ENCODE measurements at places on chromosomes 12 and 14.

- peak; percentile 86 for DNase-seq
These were observed 9.5 kb upstream of the IRF2BPL start for GRCh38 chr14:77037938-77038568.

DNA sequence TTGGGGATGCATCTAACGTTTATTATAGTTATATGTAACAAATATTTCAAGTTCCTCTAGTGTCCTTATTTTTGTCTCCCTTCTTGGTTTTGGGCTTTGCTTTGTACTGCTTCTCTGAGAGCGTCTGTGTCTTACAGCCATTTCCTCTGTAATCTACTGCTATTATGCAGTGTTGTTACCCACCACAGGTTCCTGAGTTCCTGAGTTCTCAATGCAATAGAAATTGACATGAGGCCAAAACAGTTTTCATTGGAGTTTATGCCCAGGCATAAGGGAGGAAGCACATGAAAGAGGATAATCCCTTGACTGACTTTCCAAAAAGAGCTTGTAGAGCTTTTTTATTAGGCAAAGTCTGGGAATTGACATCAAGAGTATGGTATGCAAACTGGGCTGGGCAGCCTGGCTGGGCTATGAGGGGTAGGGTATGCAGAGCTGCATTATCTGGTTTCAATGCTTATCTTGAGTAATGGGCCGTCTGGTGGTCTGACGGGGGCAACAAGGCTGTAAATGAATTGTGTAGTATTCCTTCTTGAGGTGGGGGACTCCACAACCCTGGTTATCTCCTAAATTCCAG is 722.5 kb upstream of the ATXN7L3B start:
- DNase-seq = no peak

DNA sequence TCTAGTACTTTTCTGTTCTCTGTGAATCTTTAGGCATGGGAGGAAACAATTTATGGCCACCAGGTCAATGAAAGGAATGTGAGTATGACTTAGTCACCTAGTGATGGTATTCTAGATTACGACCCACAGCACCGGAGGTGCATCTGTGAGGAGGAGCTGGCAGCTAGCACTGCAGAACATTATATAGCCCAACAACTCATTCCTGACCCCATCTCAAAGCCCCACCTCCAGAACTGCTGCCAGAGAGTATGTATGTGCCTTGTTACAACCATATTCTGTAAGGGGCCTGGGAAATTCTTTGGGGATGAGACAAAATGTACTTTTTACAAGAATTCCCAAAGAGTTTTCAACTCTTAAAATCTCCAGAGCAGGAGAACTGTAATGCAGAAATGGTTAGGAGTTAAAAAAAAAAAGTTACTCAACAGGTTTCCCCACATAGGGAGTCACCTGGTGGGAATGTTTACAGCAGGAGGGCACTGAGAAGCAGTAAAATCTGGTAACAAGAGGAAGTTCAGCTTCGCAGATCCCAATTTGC is 34.9 kb upstream of the CERS5 start:
- no peak for DNase-seq

- no peak for DNase-seq
These were observed 2.2 kb downstream of the SCARB1 start for GRCh38 chr12:124861492-124861891.

- DNase-seq = peak; percentile 27
These were observed 50.8 kb downstream of the EID3 start for GRCh38 chr12:104354167-104354867.

DNA sequence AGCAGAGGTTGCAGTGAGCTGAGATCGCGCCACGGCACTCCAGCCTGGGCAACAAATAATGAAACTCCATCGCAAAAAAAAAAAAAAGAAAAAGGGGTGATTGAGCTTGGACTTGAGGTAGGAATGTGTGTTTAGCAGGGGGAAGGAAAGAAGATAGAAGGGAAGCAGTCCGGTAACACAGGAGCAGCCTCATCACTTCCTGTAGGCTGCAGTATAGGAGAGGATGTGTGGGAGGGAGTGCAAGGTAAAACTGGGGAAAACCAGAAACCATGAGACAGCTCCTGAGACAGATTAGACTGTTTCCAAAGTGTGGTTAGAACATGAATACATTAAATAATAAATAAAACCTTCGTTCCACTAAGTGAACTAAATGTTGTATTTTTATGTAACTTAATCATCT is 49.2 kb downstream of the FGD4 start:
- no peak for DNase-seq

GRCh38 chr12:100249941-100250340 is 16.9 kb downstream of the DEPDC4 start:
- no peak for DNase-seq

GRCh38 chr14:77554207-77554606 is 55.6 kb upstream of the ISM2 start:
- DNase-seq = no peak

DNA sequence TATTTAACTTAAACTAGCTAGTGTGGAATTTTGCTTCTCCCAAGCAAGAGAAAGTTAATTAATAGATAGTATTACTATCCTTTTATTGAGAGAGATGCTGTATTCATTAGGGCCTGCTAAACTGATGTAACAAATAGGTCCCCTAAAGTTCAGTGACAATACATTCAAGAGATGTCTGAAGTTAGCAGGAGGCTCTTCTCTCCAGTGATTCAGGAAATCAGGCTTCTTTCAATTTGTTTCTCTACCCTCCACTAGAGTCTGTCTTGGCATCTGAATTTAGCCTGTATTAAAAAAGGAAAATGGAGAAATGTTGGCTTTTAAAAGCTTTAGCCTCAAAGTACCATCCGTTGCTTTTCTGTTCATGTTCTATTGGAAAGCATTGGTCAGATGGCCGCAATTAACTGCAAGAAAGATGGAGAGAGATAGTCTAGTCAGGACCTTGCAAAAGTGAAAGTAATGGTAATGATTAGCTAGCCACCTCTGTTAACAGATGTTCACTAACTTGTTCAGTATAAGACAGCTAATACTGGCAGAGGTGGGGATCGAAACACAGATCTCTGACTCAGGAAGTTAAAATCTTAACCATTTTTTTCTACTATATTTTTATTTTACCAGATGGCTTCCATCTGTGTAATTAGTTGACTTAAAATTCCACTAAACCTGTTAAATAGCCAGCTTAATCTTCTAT is 786.8 kb downstream of the TMTC2 start:
- no peak for DNase-seq

DNA sequence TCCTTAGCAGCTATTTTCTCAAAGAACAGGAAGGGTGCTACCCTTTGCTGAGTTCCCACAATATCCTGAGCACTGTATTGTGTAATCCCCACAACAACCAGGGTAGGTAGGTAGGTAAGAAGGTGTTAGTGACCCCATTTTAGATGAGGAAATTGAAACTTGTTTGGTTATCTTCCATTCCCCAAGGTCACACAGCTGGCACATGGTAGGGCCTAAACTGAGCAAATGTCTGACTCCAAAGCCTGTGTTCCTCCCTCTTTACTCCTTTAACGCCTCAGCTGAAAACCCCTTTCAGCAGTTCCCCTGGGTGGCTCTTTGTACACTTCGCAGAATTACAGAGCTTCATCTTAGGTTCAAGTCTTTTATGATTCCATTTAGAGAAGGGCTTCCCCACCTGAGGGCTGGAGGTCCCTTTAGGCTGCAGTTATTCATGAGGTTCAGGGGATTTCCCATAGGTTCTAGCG is 26.5 kb upstream of the RIC8B start:
- no peak for DNase-seq

- no peak for DNase-seq
These were observed 12.8 kb upstream of the UTP20 start for GRCh38 chr12:101267111-101267510.

DNA sequence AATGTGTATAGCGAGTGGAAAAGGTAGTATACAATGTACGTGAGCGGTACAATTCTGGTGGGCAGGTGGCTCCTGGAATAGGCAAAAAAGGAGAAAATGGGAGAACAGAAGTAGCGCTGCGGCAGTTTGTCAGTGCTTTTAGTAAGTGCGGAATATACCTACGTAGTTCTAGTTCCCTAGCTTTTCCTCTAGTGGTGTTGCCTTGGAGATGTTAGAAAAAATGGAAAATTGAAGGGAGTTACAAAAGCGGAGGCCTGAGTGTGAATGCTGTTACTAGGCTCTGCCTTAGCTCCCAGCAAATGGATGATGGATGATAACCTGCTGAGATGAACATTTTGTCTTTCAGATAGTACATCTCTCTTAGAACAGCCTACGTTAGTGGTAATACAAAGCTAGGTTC is 1.1 kb downstream of the TTC8 start:
- DNase-seq = no peak

DNA sequence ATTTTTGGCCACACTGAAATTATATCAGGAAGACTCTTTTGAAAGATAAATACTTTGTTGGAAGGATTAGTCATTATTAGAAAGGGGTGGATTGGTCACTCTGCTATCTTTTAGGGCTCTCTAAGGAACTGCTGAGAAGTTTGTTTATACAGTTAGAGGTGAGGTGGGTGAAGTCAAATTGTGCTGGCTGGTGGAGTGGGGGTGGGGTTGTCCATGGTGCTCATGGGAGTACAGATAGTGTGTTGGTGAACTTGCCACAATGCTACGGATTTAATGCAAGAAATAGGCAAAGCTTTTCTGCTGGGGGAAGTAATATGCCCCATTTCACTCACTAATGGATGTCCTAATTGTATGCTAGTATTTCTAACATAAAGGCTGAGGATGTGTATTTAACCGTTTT is 35.8 kb downstream of the SUSD6 start:
- no peak for DNase-seq

Data from vagina (tissue), 2 donors.